Retina (tissue), 1 donor: ENCODE measurements at places on chromosomes 5 and 9.

DNA sequence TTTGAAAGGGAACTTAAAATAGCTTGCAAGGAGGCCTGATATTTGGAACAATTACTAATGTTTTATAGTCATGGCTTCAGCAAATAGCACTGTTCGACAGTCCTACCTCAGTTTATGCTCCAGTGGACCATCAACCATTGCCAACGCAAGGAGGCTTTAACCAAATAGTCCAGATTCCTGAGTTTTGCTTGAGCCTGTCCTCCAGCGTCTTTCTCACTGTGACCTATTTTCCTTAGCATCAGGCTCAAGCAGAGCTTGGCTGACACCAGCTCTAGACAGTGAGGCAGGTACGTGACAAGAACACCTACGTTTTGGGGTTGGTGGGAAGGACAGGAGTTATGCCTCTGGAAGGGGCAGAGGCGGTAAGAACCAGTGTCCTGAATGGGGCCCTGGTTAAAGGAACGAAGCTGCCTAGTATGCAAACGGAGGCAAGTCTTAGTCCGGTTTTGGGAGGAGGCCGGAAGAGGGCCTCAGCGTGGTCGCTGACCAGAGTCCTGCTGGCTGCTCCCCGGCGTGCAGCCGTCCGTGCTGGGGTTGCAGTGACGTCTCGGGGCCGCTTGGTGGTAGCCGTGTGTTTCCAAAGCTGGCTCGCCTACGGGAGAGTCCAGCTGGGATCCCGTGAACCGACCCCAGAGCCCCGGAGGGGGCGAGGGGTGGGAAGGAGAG lies 998 bp upstream of the FGF18 start:
- peak; percentile 95 for DNase-seq

GRCh38 chr9:88274078-88274477 lies 114.2 kb upstream of the SPIN1 start:
- DNase-seq, result no peak

DNA sequence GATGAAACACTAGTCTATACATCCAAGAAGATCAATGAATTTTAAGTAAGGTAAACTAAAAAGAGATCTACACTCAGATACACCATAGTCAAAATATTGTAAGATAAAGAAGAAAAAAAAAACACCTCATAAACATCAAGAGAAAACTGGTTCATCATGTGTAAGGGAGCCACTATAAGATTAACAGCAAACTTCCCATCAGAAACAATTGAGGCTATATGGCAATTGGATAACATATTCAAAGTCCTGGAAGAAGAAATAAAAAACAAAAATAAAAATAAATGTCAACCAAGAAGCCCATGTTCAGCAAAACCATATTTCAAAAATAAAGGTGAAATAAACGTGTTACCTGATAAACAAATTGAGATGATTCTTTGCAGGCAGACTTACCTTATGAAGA lies 3.6 kb downstream of the OR13C8 start:
- no peak for DNase-seq

- peak; percentile 39 for DNase-seq
Observed at GRCh38 chr5:169637085-169637548, at the start of gene DOCK2. Gene DOCK2 (plus strand): TSS chr5:169637275. CDS start chr5:169637327, 52 bp downstream.

DNA sequence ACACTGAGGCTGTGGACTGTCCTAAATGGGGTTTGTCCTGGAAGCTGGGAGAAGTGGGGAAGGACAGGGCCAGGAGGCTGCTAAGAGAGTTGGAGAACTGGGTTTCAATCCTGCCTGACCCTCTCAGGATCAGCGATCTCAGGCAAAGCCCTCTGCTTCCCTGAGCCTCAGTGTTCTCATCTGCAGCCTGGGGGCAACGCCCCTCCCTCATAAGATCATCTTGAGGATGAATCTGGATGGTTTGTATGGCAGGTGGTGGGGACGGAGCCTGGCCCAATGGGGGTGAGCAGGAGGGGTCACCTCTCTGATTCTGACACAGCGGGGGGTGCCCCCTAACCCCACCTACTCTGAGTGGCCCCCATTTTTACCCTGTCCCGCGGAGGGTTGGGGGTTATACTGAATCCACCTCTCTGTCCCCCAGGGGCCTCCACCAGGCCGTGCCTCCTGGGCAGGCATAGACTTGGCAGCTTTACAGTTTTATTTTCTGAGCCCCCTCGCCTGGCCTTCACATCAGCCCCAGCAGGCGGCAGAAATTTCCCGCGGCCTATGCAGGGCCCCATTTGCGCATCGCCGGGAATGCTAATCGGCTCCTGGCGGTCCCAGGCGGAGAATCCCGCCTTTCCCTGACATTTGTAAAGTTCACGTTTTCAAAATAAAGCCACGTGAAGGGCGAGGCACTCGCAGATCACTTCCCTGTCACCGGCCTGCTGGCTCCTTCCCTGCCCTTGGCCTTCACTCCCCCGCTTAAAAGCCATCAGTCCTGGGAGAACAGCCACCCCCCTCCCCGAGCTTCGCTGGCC lies 17.8 kb upstream of the LAMC3 start:
- DNase-seq, result peak; percentile 62

- no peak for DNase-seq
Observed at GRCh38 chr5:90311401-90311800, 98.2 kb downstream of the CETN3 start.

GRCh38 chr5:68268101-68268851 lies 52.7 kb downstream of the PIK3R1 start:
- no peak for DNase-seq
